ENCODE measurements at places on chromosomes 7 and 10.

GRCh38 chr10:132445516-132446194, 48.7 kb downstream of the PWWP2B start:
- no peak for DNase-seq

DNA sequence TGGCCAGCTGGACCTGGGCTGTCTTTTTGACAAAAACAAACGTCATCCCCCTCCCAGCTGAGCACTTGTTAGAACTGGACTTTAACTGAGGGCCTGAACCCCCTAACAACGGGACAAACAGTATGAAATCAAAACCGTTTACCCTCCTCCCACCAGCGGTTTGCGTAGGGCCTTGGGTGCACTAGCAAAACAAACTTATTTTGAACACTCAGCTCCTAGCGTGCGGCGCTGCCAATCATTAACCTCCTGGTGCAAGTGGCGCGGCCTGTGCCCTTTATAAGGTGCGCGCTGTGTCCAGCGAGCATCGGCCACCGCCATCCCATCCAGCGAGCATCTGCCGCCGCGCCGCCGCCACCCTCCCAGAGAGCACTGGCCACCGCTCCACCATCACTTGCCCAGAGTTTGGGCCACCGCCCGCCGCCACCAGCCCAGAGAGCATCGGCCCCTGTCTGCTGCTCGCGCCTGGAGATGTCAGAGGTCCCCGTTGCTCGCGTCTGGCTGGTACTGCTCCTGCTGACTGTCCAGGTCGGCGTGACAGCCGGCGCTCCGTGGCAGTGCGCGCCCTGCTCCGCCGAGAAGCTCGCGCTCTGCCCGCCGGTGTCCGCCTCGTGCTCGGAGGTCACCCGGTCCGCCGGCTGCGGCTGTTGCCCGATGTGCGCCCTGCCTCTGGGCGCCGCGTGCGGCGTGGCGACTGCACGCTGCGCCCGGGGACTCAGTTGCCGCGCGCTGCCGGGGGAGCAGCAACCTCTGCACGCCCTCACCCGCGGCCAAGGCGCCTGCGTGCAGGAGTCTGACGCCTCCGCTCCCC, at the start of gene IGFBP1:
TSS of gene IGFBP1 (plus strand) at position 304 of the 808 bp plus-strand sequence. CDS start at position 469, 165 bp downstream.
- DNase-seq = peak; percentile 53

DNA sequence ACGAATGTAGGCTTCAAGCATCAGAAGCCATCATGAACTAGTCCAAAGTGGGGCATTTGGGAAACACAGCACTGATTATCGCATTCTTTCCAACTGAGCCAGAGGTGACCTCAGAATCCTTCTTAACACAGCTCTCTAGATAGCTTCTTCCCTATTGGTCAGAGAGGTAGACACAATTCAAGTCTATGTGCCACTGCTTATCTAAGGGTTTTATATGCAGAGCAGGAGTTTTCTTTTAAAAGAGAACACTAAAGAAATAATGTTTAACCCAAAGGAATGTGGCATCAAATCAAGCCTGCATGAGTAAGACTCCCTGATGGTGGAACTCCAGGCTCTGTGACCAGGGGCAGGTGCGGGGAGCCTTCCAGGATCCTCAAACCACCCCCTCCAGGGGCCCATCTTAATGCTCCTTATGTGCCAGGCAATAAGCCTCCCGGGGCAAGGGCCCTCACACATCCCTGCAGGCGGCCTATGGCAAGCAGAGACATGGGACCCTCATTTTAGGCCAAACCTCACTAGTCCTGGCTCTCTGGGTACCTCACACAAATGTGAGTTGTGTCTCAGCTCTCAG, 13.8 kb downstream of the HSPA12A start:
- DNase-seq = no peak

GRCh38 chr10:97499561-97500296, 1.0 kb downstream of the UBTD1 start:
- peak; percentile 27 for DNase-seq

GRCh38 chr7:44145969-44146911, 5.1 kb upstream of the MYL7 start:
- DNase-seq = peak; percentile 77

- no peak for DNase-seq
Observed at GRCh38 chr10:131433568-131433967, 122.0 kb upstream of the TCERG1L start.

GRCh38 chr10:77377034-77377433, 260.6 kb downstream of the KCNMA1 start:
- DNase-seq = no peak

- DNase-seq = no peak
Observed at GRCh38 chr10:56867236-56867635, 506.2 kb upstream of the ZWINT start.

- DNase-seq = no peak
Observed at GRCh38 chr7:8818406-8818805, 385.0 kb downstream of the NXPH1 start.

- DNase-seq = no peak
Observed at GRCh38 chr10:77387247-77387646, 250.4 kb downstream of the KCNMA1 start.

GRCh38 chr10:24223341-24223740, 14.4 kb downstream of the KIAA1217 start:
- no peak for DNase-seq

GRCh38 chr7:151699928-151700319, 177.0 kb downstream of the PRKAG2 start:
- no peak for DNase-seq

- DNase-seq = no peak
Observed at GRCh38 chr10:31034098-31034909, 2.6 kb upstream of the ZNF438 start.

GRCh38 chr7:153017223-153017622, 257.7 kb downstream of the ACTR3B start:
- DNase-seq = no peak

- no peak for DNase-seq
Observed at GRCh38 chr10:24886290-24886680, 66.1 kb downstream of the PRTFDC1 start.

GRCh38 chr10:49652421-49653272, 26.8 kb upstream of the C10orf53 start:
- DNase-seq = no peak

- DNase-seq = peak; percentile 70
Observed at GRCh38 chr10:98673171-98673782, 226.5 kb upstream of the HPS1 start.
